ENCODE measurements at places on chromosomes 2 and 18.

DNA sequence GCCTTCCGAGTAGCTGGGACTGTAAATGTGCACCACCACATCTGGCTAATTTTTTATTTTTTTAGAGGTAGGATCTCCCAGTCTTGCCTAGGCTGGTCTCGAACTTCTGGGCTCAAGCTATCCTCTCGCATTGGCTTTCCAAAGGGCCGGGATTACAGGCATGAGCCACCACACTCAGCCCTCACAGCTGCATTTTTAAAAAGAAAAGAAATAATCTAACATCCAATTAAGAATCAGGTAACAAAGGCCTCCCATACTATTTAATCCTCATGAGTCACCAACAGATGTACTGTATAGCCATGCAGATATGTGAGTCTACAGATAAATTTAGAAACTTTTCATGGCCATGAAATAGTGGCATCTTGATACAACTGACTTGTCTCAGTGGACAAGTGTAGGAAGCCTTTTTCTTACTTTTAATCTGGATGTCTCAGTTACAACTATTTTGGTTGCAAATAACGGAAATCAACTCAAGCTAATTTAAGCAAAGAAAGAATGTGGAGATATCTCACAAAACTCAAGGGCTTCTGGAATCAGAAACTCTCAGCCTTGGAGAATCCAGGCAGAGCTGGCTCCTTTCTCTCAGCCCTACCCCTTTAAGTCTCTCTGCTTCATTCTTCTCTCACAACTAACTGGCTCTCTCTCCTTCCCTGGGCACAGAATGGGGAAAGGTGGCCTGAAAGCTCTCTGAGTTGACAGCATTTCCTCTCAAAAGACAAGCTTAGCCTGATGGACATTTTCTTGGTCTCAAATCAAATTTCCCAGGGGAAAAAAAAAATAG lies 12.8 kb upstream of the PPM1B start:
- no peak for DNase-seq

DNA sequence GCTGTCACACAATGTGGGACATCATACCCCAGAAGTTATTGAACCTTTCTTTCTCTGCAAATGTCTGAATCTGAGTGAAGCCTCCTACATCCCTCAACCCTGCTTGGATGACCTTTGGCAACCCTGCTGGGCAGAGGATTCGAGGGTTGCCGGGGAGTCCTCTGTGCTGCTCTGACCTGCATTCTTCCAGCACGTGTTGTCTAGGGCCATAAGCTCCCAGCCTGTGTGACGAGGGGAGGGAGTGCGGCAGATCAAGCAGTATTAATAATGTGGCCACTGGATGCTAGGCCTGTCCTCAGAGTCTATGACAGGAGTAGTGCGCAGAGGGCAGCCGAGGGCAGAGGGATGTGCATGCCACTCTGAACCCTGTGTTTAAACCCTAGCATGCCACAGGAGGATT lies 58.8 kb downstream of the RPL37A start:
- no peak for DNase-seq

GRCh38 chr18:58535340-58536201 lies 93.3 kb downstream of the ALPK2 start:
- DNase-seq = no peak

- no peak for DNase-seq
Observed at GRCh38 chr2:231124838-231125568, at the start of gene HTR2B. TSS of gene HTR2B (minus strand) at chr2:231125042. CDS start at chr2:231123764, 1,278 bp downstream.

DNA sequence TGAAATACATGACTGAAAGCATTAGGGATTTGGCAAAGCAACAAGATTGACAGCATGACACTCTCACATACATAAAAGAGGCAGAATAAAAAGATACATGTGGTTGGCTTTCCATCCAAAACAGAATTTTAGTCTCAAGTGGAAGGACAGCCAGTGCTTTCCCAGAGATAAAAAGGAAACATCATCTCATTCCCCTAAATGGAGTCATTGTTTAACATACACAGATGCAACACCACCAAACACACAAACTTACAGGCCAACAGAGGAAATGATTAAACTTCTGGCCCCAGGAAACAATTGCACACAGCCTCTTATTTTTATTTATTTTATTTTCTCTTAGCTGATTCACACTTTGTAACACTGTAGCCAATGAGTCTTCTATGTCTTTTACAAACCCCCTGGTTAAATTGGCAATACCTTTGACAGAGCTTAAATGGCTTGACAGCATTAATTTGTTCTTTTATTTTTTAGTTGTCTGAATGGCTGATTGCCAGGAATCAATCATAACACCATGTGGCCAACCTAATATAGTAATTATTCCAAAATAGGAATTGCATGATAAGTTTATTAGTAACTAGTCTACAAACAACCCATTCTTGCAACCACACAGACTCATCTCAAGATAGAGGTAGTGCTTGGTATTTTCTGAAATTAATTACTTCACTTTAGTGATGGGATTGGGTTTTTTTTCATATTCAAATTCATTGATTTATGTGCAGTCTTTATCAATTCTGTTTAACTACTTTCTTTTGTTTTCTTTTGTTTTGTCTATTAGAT lies 190.5 kb downstream of the RND3 start:
- DNase-seq = no peak

DNA sequence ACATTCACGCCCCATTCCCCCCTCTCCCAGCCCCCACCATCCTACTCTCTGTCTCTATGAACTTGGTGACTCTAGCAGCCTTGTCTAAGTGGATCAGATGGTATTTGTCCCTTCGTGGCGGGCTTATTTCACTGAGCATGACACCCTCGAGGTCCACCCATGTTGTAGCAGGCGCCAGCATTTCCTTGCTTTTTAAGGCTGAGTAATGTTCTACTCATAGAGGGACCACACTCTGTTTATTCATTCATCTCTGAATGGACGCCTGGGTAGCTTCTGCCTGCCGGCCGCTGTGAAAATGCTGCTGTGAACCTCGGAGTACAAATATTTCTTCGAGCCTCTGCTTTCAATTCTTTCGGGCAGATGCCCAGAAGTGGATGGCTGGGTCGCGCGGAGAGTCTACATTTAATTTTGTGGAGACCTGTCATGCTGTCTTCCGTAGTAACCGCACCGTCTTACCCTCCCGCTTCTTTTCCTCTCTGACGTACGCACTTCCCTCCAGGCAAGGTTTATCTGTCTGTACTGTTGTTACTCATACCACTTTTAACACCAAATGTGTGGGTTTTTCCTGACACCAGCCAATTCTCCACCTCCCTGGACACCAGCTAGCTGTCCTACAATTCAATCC lies 5.6 kb downstream of the CROCC2 start:
- DNase-seq = no peak

- no peak for DNase-seq
Observed at GRCh38 chr18:34870555-34871310, 160.6 kb downstream of the DTNA start.

DNA sequence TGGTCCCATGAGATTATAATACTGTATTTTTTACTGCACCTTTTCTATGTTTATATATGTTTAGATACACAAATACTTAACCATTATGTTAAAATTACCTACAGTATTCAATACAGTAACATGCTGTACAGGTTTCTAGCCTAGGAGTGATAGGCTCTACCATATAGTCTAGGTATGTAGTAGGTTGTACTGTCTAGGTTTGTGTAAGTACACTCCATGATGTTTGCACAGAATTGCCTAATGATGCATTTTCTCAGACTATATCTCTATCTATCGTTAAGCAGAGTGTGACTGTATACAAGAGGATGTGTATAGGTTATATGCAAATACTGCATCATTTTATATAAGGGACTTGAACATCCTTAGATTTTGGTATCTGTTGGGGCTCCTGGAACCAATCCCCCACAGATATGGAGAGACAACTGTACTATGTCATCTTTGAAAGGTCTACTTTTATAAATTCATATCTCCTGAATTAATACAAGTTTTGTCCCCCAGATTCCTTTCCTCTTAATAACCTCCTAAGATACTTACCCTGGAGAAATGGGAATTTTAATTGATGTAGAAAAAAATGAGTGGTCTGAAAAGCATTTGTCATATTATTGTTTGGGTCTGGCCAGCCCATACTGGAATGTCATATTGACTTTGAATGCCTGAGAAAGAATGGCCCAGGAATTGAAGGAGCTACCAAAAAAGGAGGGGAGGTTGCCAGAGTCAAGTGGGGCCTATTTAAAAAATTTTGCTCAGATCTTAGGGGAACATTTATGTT lies 36.6 kb downstream of the EHBP1 start:
- DNase-seq = no peak

DNA sequence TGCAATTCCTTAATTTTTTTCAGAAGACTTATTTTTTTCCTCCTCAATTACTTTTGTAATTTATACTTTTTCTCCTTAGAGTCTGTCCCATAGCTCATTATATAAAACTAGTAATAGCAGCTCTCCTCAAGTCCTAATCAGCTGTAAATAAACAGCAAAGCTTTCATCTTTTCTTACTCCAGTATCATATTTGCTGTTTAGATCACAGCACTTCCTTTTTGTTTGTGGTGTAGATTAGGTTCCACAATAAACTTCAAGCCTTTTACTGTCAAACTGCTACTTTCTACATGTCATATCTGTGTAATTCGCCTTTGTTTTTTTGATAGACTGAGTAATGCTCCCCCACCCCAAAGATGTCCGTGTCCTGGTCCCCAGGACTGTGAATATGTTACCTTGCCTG lies 25.5 kb downstream of the GCG start:
- no peak for DNase-seq

DNA sequence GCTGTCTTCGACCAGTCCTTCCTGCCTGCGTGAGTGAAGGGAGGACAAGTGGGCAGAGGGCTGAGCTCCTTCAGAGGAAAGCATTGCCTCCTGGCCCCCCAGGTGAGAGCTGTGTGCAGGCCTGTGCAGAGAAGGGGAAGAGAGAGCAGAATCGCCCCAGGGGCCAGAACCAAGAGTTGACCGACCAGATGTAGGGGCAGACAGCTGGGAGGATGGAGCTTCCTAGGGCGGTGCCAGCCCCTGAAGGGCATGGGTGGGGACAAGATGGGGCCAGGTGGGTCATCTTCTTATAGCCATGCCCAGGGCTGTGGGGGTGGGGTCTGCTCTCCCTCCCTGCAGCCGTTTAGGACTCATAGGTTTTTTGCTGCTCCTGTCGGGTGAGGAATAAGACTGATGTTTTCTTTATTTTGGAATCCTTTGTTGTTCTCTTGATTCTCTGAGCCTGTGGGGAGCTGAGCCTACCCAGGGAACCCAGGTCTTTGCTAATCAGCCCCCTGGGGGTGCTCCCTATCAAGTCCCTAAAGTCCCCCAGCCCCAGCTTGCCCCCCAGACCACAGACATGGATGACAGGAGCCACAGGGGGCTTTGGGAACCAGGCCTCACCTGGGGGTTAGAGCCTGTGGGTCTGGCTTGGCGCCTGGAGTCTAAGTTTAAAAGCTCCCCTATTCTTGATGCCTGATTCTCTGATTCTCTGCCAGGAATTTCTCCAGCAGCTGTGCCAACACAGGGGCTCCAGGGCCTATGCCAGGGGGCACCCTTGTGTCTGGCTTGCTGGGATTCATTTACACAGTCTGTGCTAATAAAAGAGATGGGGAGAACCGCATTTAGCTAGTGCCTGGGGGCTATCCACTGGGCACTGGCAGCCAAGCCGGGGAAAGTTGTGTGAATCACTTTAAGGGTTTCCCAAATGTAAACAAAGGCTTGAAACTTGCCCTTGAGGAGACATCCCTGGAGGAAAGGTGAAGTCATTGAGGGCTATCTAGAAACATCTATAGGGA lies 9.3 kb upstream of the EFHD1 start:
- no peak for DNase-seq

- no peak for DNase-seq
Observed at GRCh38 chr2:180873219-180873618, 107.2 kb upstream of the UBE2E3 start.

DNA sequence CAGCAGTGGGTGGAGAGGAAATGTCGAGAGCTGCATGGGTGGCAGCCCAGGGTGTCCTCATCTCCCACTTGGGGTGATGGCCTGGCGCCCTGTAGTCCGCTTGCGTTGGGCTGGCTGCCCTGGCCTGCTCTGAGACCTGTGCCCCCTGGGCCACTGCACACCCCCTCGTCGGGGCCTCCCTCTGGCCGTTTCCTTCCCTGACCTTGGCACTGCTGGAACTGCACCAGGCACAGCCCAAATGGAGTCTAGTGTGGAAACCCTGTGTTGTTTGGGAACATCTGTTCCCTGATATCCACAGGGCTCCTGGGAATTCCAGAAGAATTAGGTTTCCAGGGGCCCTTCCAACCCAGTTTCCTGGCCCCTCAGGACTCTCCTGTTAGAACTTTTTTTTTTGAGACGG lies 13.9 kb downstream of the EFHD1 start:
- DNase-seq = no peak

- no peak for DNase-seq
Observed at GRCh38 chr2:181426672-181427071, 30.5 kb upstream of the ITGA4 start.

GRCh38 chr2:66862885-66863650 lies 428.1 kb downstream of the MEIS1 start:
- DNase-seq = no peak

DNA sequence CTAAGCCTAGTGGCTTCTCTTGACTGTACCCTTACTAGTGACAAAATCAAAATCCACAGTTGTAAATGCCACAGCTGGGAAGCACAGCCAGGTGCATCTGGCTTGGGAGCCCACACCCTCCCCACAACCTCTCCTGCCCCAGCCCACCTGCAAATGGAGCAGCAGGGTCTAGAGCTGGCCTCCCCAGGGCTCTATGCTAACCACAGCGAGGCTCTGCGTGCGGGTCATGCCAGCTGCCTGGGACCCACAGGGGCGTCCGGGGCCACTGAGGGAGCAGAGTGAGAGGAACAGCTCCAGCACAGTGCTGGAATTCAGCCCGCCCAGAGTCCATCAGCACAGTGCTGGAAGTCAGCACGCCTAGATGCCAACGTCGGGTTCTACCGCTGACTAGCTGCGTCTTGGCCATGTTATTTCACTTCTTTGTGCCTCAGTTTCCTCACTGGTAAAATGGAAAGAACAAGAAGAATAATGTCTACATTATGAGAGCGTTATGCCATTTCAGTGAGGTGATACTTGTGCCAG lies 109.1 kb upstream of the ID2 start:
- no peak for DNase-seq

DNA sequence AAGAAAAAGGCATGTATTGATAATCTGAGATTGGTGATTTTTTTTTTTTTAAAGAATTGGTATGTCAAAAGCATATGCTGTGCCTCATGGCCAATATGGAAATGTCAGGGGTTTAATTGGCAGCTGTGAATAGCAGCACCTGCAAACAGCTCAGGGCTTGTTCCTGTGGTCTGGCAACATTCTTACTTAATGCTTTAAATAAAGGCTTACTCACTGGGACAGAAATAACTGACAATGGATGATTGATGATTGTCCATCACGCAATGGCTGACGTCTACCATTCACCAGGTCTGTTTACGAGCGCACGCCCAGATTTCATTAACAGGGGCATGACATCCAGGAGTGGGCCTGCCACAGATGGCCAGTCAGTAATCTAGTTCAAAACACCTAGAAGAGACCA lies 66.7 kb downstream of the ETAA1 start:
- no peak for DNase-seq

DNA sequence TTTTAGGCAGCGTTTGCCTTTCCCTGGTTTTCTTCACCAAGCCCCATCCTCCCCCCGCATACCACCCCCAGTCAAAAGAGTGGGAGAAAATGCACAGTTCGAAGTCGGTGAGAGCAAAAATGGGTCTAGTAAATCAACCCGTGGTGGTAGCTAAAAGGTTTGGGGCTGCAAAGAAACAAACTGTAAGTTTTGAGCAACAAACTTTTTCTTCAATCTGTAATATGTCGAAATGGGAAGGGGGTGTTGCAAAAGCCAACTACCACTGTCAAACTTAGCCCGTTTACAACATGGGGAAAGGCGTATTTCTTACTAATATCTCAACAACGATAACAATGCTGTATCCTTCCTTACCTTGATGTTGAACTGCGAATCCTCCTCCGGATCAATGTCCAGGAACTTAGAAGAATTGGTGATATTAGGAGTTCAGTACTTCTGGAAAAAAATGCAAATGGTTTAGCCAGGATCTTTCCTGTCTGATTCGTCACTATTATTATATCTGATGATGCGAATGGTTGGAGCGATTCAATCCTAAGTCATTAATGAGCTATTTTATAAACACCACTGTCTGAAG lies 2.4 kb upstream of the SATB2 start:
- DNase-seq = no peak

Data from stimulated activated CD4-positive, alpha-beta T cell treated with anti-CD3 and anti-CD28 coated beads, TNF-alpha, amount 100 ng/mL, for 24 hours (primary cell).